WTC11 (cell line): ENCODE measurements at places on chromosomes 7 and 10. TPM values are rescaled to one million over a fixed set of nuclear protein-coding genes. Genes with fewer than 3 reads are reported as not detected.

DNA sequence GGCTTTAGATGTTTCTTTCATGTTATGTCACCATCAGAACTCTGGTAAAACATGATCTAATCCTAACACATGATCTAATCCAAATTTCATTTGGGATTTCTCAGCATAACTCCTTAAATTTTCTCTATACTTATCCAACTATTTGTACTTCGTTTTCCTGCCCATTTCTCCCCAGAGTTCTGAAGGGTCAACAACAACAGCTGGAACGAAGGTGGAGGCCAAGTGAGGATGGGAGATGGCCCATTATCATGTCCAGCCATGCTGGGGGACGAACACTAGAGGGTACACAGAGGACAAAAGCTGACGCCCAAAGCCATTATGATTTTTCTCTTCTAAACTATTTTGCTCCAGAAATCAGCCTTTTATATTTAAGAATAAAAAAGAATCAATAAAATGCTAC, 185.4 kb downstream of the DOCK4 start:
- DNase-seq, result no peak

DNA sequence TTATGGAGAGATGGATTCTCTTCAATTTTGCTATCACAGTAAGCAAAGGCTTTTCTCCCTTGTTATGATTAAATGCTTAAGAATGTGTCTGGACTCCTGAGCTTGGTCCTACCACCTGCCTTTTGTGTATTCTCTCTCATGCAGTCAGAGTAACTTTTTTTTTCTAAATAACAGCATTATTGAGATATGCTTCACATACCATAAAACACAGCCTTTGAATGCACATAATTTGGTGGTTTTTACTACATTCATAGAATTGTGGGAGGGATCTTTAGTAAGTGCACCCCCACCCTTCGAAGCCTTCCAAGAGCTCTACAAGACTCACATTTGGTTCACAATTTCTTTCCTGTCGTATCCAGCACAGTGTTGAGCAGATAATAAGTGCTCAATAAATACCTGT, 175.5 kb downstream of the ADAM12 start:
- DNase-seq, result no peak

DNA sequence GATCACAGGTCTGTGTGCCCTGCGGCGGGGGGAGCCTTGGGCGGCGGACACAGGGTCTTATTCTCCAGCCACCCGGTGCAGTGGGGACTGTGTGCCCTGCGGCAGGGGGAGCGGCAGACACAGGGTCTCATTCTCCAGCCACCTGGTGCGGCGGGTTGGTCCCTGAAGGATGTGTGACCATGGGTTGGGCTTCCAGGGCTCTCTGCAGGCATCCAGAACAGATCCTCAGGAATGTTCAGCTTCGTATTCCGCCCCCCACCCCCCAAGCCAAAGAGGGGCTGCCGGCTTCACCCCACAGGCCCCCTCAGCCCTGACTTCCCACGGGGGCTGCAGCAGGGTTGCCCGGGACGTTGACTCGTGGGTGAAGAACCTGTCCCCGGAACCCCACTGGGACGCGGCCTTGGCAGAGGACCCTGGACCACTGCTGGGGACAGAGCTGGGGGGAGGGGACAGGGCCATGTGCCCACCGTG, 154.5 kb upstream of the PPP2R2D start:
- no peak for DNase-seq

GRCh38 chr10:124436191-124436638, 13.6 kb downstream of the NKX1-2 start:
- DNase-seq, result no peak

- DNase-seq, result no peak
Measured at GRCh38 chr7:99729486-99730237, 5.3 kb downstream of the CYP3A7 start.

The XRCC2 gene
- total RNA-seq, result 21.2 to 25.4 TPM (median 21.7 TPM) in 3 replicates

DNA sequence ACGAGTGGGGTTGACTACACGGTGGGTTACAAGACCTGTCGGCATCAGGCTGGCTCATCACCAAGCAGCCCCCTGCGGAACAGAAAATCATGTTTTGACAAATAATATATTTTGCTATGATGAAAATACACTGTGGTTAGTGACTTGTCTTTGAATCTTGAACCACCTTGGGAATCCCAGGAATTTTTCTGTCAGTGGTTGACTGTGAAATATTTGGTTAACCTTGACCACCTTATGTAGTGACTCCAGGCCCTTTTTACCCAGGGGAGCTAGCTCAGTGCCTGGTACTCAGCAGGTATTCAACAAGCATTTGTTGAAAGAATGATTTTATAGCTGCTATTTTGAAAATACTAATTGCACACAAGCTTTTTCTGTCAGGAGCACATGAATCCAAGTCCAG, 406.0 kb downstream of the PHF14 start:
- DNase-seq, result no peak

The MACC1 gene
- total RNA-seq, result 14.6 to 23.0 TPM (median 22.4 TPM) in 3 replicates

DNA sequence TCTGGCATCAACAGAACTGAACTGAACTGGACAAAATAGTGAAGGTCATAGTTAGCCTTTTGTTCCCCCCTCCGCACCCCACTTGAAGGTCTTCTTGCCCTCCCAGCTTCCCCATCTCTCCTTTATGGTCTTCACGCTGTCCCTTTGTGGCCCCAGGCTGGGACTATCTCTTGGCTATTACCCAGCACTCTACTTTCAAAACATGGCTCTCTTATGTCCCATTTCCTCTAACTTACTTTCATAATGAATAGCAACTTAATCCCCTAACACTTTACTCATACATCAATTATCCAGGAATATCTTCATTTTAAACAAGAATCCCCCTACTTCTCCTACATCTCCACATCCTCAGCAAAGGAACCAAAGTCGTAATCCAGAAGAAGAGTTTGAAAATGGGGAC, 135.3 kb upstream of the ITGB1 start:
- no peak for DNase-seq

The HOXA7 gene
- not detected in 3 replicates for total RNA-seq

GRCh38 chr10:106795619-106796018, 368.9 kb downstream of the SORCS1 start:
- peak; percentile 48 for DNase-seq
